Activated T-helper 9 cell treated with anti-CD3 and anti-CD28 coated beads, Interleukin-2, amount 50 U/mL, for 16 hours (primary cell): ENCODE measurements at places on chromosomes 4 and X.

GRCh38 chrX:20715176-20715575 is 448.5 kb upstream of the RPS6KA3 start:
- no peak for DNase-seq

GRCh38 chr4:38669208-38669607 is 5.2 kb downstream of the KLF3 start:
- no peak for DNase-seq

- no peak for DNase-seq
Measured at GRCh38 chr4:126268106-126268505, 953.4 kb downstream of the FAT4 start.

DNA sequence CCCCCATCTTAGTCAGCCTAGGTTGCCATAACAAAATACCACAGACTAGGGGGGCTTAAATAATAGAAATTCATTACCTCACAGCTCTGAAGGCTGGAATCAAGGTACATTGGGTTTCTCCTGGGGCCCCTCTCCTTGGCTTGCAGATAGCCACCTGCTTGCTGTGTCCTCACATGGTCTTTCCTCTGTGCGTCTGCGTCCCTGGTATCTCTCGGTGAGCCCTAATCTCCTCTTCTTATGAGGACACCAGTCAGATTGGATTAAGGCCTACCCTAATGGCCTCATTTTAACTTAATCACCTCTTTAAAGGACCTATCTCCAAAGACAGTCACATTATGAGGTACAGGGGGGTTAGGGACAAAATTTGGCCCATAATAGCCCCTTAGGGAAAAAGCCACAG is 98.0 kb downstream of the SH3KBP1 start:
- DNase-seq: no peak

- DNase-seq: no peak
Measured at GRCh38 chr4:152079543-152080293, 318.9 kb upstream of the GATB start.
